ENCODE measurements at places on chromosomes 5 and 9.

DNA sequence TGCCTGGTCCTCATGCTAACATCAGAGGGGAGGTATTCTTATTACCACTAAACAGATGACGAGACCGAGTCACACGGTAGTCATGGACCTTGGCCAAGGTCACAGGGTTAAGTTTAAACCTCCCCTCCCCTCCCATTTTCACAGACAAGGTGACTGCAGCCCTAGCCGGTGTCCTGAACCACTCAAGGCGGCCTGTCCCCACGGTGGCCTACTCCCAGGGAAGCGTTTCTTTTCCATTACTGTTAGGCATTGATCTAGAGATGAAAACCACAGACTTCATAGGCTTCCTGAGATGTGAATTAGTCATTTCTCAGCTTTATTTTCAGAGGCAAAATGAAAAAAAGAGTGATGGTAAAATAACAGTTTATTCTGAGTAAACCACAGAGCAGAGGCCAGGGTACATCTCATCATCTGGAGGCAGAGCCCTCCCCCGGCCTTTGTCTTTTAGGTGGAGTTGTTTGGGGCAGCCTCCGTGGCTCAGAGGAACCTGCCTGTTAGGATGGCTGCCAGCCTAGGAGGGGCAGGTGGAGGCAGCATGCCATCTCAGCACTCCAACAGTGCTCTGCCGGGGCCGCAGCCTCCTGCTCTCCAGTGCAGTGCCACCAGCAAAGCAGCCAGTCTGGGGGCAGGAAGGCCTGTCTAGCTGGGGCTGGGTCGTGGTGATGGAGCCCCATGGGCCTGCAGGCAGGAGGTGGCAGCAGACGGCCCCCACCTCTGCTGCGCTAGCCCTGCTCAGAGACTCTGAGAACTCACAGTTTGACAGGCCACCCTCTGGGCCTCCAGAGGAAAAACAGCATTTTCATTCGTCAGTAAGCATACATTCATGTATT is 71.2 kb downstream of the RAPGEF1 start:
- peak; percentile 84 for DNase-seq

- DNase-seq: no peak
Measured at GRCh38 chr5:150438873-150439546, 10.5 kb downstream of the RPS14 start.

DNA sequence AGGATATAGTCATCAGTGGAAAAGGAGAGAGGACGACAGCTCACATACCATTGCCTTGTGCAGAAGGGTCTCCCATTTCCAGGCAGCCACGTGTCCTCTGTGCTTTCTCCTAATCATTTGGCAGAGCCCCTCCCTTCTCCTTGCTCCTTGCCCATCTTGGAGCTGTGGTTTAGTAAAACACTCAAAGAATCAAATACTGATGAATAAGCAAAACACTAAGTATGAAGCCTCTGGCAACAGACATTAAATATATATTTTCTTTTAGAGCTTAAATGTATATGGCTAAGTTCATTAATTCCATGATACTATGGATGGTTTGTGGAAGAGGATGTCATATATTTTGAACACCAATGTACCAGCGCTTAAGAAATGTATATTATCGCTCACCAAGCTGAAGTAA is 278.5 kb downstream of the SAXO1 start:
- DNase-seq: no peak

GRCh38 chr9:128051932-128052709 is 15.0 kb downstream of the NAIF1 start:
- no peak for DNase-seq

- no peak for DNase-seq
Measured at GRCh38 chr5:156529892-156530291, 202.9 kb downstream of the SGCD start.

DNA sequence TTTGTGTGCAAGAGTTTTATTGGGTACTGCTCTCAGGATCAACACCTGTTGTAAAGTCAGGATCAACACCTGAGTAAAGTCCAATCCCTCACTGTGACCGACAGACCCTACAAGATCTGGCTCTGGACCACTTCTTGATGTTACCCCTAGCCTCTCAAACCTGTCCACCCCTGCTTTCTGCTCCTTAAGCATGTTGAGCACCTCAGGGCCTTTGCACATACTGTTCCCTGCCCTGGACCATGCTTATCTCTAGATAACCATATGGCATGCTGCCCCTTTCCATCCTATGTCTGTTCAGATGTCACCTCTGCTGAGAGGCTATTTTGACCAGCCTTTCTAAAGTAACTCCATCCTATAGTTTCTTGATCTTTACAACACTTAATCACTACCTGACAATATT is 269.6 kb downstream of the SMARCA2 start:
- no peak for DNase-seq

DNA sequence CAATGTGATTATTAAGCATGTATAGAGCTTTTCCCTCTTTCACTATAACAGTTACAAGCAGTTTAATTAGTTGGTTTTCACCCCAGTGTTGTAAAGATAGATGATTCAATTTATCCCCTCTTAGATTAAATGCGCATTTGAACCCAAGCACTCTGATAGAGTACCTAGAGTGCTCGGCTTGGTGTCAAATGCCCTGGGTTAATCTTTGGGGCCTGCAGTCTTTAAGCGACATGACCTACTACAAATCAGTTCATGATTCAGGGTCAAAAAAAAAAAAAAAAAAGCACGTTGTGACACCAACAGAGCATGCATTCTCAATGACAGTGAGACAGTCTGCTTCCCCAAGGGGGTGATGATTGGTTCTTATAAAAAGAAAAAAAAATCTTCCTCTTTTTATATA is 375.3 kb downstream of the BRINP1 start:
- no peak for DNase-seq

DNA sequence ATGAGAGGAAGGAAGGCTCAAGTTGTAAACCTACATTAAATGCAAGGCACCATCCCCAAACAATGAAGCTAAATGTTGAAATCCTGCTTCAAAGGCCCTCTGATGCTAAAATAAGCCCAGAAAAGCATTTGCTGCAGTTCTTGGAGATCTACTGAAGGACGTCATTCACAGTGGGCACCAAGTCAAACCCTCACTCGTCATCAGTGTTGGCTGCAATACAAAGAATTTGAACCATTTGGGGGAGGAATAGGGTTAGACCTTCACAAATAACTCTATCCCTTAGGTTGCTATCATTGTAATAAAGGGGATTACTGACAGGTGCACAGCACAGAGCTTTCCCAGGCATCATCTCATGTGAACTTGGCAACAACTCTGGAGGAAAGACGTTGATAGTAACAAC is 9.3 kb upstream of the MEGF9 start:
- no peak for DNase-seq

- DNase-seq: no peak
Measured at GRCh38 chr9:18922161-18922885, 110.7 kb downstream of the SAXO1 start.

DNA sequence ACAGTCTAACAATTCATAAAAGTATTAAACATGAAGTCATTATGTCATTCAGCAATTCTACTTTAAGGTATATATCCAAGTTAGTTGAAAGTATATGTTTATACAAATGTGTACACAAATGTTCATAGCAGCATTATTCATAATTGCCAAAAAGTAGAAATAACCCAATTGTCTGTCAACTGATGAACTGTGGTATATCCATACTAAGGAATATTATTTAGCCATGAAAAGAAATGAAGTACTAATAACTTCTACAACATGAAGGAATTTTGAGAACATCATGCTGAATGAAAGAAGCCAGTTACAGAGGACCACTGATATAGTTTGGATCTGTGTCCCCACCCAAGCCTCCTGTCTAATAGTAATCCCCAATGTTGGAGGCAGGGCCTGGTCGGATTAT is 224.3 kb downstream of the SPATA31D1 start:
- no peak for DNase-seq

DNA sequence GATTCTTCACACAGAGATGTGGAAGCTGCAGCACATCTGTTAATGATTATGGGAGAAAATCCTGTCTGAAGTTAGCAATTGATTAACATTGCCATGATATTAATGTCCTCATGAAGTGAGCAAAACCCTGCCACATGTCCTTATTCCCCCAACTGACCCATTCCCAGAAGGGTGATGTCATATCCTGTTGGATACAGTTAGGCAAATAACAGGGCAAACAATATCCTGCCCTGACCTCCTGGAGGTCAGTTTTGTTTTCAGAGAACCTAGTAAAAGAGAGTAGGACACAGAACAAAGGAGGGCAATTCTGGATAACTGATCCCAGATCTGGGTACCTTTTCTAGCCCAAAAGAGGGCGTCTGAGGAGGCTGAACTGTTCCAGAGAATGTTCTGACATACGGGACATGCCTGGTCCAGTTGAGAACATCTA is 11.0 kb downstream of the ABLIM3 start:
- DNase-seq: no peak

GRCh38 chr5:128074953-128075352 is 8.6 kb upstream of the SLC12A2 start:
- DNase-seq: no peak

DNA sequence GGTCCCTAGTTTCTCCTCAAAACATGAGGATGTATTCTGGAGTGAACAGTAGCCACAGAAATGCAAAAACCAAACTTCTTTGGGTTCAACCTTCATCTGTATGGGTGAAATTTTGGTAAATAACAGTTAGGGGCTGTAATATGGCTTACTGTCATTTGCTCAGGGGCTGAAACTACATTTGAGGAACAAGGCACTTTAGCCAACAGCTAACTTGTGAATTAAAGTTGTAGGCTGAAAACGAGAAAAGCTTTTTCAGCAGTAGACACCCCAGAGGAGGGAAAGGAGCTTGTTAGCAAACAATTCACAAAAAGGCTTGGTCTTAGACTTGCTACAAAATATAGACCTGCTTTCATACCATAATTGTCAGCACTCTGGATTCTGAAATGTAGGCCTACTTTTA is 6.6 kb downstream of the TMEM171 start:
- no peak for DNase-seq

- DNase-seq: peak; percentile 61
Measured at GRCh38 chr5:132419502-132420468, 50.3 kb downstream of the SLC22A5 start.

DNA sequence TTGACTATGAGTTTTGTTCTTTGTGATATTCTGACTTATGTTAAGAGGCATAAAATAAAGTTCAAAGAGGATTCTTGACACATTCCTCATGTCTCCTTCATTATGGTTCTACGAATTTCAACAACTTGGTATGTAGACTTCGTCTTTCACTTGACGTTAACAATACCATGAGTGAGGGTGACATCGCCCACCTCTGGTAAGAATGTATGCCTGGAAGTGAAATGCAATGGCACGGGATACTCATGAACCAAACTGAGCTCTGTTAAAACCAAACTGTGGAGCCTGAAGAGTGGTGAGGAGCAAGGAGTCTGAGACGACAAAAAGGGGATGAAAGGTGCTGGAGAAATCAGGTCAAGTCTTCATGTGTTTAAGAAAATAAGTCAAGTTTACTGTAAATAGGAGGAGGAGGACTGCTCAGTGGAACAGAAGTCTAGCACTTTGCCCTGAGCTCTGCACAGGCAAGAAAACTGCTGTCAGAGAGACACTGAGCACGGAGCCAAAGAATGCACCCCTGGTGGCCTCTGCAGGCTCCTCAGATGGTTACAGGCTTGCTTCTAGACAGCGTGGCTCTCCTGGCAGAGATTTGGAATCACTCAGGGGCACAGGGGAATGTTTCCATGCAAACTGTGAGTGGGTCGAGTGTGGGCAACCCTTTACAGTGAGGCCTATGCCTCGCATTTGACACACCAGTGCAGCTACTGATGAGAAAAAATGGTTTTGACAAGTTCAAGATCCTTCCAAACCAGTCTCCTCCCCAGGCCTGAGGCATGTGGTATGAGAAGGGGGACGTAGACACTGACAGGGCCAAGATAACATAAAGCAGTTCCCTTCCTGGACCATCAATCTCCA is 470.1 kb downstream of the IRX1 start:
- DNase-seq: no peak

GRCh38 chr9:109537288-109537687 is 39.2 kb upstream of the PTPN3 start:
- no peak for DNase-seq

GRCh38 chr5:141328231-141328630 is 2.1 kb upstream of the PCDHGA1 start:
- DNase-seq: no peak

GRCh38 chr5:92500752-92501151 is 1080.3 kb downstream of the NR2F1-AS1 start:
- DNase-seq: no peak

GRCh38 chr5:54539001-54539400 is 21.4 kb downstream of the SNX18 start:
- DNase-seq: no peak

- DNase-seq: peak; percentile 27
Measured at GRCh38 chr5:55364537-55365055, 56.8 kb downstream of the MTREX start.

DNA sequence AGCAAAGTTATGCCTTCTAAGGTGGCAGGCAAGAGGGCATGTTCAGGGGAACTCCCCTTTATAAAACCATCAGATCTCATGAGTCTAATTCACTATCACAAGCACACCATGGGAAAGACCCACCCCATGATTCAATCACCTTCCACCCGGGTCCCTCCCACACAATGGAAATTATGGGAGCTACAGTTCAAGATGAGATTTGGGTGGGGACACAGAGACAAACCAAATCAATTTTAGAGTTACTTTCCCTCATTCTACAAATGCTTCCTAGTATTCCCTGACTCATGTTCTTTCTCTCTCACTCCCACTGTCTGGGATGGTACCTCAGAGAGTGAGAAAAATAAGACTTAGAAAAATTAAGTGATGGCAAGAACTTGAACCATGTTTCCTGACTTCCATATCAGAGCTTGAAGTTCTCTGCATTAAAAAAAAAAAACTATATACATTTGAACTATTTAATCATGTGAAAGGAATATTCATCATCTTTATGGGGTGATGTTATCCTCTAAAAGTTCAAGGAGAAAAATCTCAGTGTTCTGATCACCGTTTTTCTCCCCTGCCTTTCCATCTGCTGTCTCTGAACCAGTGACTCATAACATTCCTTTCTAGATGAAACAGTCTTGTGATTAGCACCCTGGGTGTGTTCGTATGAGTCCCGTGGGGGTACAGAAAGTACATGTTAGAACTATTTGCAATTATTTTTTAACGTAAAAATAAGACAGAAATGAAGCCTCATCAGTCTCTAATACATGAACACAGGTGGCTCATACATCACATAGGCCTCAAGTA is 282.9 kb downstream of the SLF1 start:
- DNase-seq: no peak

- no peak for DNase-seq
Measured at GRCh38 chr5:60178101-60178500, 284.6 kb upstream of the PDE4D start.

DNA sequence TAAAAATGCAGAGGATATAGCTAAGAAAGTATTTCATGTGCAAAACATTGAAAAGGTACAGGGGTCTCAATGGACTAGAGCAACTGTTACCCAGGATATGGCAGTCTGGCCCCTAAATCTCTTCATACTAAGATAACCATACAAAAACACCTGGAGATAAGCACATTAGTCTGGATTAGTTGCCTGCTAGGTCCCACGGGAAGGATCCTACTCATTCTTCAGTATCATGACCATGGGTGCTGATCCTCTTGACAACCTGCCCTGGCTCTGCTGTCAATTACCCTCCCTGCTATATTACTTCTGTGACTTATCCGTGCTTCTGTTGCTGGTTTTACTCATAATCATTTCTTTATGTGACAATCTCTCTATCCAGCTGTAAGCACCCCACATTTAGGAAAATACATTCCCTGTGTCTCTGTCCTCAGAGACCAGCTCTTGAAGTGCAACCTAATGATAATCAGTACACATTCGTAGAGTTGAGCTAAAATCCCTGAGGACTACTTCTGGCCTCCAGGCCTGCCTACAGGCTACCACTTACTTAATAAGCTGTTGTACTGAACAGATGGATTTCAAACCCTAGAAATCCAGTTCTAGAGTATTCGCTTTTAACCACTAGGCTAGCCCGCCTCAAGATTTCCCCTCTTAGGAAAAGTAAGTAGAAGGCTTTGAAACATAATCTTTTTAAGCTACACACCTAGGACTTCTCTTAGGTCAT is 190.5 kb upstream of the OR13F1 start:
- no peak for DNase-seq

GRCh38 chr5:172669386-172670004 is 28.4 kb downstream of the NEURL1B start:
- DNase-seq: no peak
